ENCODE measurements at places on chromosomes 2 and 18. TPM values are rescaled to one million over a fixed set of nuclear protein-coding genes. Genes with fewer than 3 reads are reported as not detected.
A peak's percentile ranks its signal among the peaks of the same experiment; 100 is the strongest.

DNA sequence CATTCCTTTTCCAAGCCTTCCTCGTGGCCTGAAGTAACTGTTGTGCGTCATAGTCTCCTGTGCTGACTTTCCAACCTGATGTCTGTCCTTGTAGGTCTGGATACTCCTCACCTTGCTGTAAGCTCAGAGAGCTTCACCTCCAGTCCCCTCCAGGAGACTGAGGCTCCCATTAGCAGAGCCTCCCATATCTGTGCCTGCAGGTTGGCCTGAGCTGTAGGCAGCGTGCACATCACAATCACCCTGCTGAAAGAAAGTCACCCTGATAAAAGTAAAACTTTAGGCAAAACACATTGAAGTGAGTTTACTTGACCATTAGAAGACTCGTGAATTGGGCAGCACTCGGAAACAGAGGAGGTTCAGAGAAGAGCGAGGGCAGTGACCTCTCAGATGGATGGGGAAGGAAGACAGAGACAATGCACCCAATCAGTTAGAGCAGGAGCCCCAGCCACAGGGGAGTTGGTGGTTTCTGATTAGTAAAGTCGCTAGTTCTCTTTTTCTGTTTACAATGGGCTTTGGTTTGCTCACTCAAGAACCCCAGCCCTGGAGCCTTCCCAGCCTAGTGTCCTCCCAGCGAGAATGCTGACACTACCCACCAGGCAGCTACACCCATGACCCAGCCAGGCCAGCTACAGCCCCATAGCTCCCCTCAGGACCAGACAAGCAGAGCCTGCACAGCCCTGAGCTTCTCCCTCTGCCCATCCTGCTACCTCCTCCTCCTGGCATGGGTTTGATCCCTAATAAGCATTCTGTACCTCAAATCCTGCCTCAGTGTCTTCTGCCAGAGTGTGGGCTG lies 12.1 kb upstream of the TPO start:
- DNase-seq = no peak

DNA sequence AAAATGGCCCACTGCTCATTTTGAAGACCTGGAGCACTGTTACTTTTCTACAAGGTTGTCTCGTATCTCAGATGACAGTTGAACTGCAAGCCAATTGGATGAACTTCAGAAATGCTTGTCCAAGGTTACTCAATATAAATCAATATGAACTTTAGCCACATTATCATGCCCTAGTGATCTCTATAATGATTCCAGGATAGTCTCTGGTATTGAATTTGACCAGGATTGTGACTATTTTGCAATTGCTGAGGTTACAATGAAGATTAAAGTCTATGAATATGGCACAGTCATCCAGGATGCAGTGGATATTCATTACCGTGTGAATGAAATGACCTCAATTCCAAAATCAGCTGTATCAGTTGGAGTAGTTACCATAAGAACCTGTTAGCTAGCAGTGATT lies 196.0 kb upstream of the RAB12 start:
- DNase-seq = no peak

TFCP2L1 gene
- 0.10 TPM for total RNA-seq

GLI2 gene
- 7.9 TPM for total RNA-seq

DNA sequence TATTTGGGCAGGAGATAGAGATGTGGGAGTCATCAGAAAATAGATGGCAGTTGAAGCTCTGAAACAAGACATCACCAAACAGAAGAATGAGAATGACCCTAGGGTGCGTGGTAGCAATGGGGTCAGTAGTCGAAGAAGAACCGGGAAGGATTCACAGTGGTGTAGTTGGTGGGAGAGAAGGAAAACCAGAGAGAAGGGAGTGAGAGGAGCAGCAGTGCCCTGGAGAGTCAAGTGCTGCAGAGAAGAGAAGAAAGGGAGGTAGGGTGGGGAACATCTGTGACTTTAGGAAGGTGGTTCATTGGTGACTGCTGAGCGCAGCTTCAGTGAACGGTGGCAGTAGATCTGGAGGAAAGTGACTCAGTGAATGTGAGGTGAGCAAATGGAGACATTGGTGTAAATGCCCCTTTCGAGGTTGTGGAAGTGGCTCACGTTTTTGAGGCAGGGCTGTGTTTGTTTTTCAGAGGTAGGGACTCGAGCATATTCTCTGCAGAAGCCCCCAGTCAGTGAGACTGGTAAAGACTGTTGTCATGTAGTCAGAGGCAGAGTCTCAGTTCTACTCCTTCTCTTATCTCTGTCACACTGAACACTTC lies 36.4 kb downstream of the CDC42EP3 start:
- no peak for DNase-seq

GRCh38 chr18:78717051-78717765 lies 262.4 kb upstream of the SALL3 start:
- no peak for DNase-seq

DNA sequence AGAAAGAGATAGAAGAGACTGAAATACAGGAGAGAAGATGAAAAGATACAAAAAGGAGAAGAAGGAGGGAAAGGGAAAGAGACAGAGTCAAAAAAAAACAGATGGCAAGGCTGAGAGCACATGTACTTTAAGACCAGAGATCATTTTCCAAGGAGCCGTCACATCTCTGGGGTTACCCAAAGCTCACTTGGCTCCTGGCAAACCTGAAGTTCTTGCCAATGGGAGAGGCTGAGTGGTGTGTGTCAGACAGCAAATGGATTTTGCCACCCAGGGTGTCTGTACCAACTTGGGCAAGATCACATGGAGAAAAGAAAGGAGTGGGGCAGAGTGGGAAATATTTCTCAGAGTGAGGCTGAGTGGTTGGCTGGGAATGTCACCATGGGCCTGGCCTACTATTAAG lies 219.3 kb upstream of the TNP1 start:
- no peak for DNase-seq

DNA sequence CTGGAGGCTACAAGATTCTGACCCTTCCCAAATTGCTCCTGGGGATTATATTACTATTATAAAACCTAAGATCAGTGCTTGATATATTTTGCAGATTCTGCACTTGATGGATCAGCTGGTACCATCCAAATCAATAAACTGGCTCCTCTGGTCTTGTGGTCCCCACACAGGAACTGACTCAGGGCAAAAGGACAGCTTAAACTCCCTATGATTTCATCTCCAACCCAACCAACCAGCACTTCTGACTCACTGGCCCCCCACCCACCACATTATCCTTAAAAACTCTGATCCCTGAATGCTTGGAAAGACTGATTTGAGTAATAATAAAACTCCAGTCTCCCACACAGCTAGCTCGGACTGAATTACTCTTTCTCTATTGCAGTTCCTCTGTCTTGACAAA lies 82.1 kb downstream of the TMEM163 start:
- peak; percentile 66 for DNase-seq

VRK2 gene
- total RNA-seq = 24.4 TPM

LPIN1 gene
- 38.5 TPM for total RNA-seq

RGPD3 gene
- total RNA-seq = 0.03 TPM

TUBB8B gene
- not detected for total RNA-seq

PAPOLG gene
- 9.1 TPM for total RNA-seq

ST3GAL5 gene
- 1.2 TPM for total RNA-seq

DNA sequence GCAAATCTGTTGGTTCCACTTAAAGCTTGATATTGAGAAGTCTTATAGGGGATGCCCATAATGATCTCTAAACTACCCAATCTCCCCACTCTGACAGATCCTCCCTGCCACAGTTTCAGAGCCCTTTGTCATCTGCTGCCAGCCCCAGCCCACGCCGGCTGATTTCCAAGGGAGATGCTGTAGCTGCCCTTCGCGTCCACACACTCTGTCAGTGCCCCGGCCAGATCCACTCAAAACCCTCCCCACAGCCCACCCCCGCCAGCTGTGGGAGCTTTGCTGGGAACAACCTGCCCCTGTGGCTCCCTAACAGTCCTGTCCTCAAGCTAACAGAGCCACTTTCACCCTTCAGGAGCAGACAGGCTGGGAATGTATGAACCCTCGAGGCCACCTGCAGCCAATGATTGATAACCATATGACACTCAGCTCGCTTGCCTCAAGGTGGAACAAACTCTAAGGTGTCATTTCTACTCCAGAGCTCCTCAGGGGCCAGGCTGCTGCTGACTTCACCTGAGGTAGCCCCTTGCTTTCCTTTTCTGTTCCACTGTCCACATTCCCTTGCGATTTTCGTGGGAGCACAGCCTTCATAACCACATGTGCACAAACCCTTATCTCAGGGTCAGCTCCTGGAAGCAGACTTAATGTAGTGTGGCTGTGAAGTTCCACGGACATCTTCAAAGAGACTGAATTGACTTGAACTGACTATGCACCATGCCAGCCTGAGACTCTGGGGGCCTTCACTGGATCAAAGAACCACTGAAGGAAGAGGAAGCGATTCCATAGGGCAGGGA lies 92.6 kb upstream of the LGALSL start:
- no peak for DNase-seq

CXCR1 gene
- not detected for total RNA-seq

REG1B gene
- total RNA-seq = not detected

GRCh38 chr2:227368574-227368973 lies 10.5 kb downstream of the TM4SF20 start:
- no peak for DNase-seq

DNA sequence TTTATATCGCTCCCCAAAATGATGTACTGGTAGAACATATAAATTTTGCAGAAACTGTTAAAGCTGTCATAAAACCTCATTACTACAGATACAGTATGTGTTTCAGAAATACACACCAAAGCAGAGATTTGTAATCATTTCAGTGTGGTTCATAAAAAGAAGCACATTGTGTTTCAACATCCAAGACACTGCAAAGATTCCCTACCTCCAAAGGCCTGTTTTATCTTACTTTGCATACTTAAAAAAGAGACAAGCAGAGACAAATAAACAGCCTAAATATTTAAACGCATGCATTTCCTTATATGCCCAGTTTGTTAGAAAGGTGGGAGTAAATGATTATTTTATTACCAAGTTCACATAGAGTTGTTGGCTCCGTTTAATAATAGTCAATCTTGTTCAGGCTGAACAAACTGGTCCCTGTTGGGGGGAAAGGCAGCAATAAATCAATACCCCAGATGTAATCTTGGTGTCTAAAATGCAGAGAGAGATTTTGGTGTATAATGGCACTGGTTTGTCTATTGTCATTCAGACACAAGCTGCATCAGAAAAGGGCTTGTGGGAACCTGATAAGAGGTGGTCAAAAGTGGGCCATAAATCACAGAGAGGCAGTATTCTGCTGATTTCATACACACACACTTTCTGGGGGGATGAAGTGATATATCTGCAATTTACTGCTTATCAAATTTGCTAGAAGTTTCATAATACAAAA lies 321.4 kb upstream of the ETAA1 start:
- DNase-seq = no peak

GRCh38 chr2:216426938-216427337 lies 14.7 kb downstream of the SMARCAL1 start:
- DNase-seq = peak; percentile 87

CIB4 gene
- total RNA-seq = not detected

GRCh38 chr2:77999376-77999775 lies 477.2 kb upstream of the LRRTM4 start:
- no peak for DNase-seq

FAM117B gene
- 0.90 TPM for total RNA-seq

DSC3 gene
- total RNA-seq = 0.11 TPM

GALNT5 gene
- total RNA-seq = not detected

GRCh38 chr2:10535703-10536102 lies 87.6 kb upstream of the ODC1 start:
- no peak for DNase-seq

DNA sequence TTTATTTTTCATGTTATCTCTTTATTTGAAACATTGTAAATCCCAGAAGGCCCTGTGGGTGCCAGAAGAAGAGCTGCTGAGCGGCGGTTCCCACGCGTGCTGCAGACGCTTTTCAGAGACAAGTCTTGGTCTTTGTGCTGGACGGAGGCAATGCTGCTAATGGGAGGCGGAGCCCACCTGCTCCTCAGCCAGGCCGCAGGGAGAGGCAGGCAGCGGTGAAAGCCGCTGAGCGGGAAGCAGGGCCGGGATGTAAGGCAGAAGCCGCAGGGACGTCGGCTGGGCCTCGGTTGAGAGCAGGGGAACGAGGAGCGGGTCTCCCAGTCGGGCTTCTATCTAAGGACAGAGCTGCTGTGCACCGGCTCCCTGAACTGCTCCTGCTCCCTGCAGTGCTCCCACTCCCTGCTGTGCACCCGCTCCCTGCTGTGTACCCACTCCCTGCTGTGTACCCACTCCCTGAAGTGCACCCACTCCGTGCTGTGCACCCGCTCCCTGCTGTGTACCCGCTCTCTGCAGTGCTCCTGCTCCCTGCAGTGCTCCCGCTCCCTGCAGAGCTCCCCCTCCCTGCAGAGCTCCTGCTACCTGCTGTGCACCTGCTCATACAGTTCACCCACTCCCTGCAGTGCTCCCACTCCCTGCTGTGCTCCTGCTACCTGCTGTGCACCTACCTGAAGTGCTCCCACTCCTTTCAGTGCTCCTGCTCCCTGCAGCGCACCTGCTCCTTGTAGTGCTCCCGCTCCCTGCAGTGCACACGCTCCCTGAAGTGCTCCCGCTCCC lies 16.4 kb downstream of the TMEM18 start:
- no peak for DNase-seq

DNA sequence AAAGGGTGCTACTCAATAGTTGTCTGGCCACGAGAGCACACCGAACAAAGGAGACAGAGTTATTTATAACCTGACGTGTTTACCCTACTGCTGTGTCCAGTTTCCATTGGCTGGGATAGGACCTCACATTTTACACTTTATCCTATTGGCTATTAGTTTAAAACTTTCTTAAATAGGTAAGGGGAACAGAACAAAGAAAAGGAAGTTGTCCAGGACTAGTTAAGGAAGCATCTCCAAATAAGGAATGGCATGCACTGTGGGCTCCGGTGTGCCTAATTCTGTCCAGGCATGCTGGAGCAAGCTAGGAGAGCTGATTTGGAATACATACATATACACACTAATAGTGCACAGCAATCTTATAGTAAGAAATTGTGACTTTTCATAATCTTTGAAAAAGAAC lies 72.2 kb downstream of the CAB39 start:
- DNase-seq = no peak

DNA sequence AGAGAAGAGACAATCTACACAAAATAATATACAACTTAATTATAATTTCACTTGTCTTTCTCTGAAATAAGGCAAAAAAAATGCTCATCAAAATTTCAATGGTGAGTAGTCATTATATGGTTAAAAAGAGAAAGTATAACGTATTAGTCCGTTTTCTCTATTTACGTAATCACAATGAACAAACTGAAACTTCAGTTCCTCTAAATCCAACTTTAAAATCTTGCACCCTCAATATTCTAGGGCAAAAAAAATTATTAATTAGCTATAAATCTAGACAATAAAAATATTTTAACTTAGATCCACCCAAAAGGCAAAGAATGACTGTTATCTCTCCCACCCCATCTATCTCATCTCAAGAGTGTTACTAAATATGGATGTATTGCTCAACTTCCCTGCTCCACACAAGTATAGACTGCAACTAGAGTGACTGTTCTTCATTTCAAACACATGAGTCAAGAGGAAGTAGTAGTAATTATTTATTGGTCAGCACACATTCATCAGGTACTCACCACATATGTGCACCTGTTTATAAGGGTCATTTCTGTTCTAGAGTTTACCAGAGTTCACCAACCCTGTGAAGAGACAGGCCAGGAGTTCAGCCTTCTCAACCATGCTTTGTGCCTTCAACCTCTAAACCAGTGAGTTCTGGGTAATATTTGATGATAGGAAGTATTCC lies 36.4 kb downstream of the STK39 start:
- DNase-seq = peak; percentile 97

PKP4 gene
- 23.3 TPM for total RNA-seq

Measured in HT1080 (cell line).